ENCODE measurements at places on chromosomes 4 and X. TPM values are rescaled to one million over a fixed set of nuclear protein-coding genes. Genes with fewer than 3 reads are reported as not detected.

Gene ZCCHC18
- 0.64 TPM for total RNA-seq

DNA sequence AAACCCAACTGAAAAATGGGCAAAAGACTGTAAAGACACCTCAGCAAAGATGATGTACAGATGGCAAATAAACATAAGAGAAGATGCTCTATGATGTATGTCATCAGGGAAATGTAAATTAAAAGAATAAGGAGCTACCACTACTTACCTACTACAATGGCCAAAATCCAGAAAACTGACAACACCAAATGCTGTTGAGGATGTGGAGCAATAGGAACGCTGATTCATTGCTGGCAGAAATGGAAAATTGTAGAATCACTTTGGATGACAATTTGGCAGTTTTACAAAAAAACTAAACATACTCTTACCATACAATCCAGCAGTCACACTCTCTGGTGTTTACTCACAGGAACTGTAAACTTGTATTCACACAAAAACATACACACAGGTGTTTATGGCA, 222.3 kb upstream of the LDB2 start:
- DNase-seq, result no peak

- no peak for DNase-seq
These were observed 15.5 kb downstream of the FRMPD4 start for GRCh38 chrX:12153741-12154140.

Gene SYTL5
- 0.46 TPM for total RNA-seq

Gene GLRA2
- not detected for total RNA-seq

Gene EMCN
- total RNA-seq, result not detected

DNA sequence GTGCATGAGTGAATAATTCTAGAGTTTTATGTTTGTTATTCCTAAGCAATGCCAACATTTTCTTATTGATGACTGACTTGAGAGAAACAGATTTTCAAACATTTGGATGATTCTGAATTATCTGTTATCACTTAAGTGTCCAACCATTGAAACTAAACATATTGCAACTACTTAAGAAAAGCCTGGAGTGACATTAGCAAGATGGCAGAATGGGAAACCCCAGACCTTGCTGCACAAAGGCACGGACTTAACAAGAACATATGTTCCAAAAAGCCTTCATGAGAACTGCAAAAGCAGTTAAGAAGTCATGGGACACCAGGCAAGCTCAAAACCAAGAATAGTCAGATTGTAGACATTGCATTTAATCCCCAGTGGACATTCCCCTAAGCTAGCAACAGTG, 215.1 kb downstream of the DCHS2 start:
- DNase-seq, result no peak

DNA sequence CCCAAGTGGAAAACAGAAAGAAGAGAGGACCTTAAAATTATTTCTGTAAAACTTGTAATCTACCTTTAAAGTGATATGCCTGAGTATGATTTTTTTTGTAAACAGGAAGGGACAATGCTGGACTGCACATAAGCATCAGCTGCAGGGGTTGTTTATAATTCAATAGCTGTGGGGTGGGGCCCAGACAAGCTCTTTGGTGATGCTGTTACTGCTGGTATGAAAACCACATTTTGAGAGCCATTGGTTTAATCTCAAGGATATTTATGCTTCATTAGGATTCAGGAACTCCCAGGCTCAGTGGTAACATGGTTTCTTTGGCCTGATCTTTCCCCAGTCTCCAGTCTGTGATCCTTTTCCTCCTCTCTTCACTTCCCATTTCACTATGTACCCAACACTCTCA, 34.3 kb upstream of the GRPR start:
- no peak for DNase-seq

- DNase-seq, result no peak
These were observed 10.7 kb downstream of the TEC start for GRCh38 chr4:48258845-48259397.

GRCh38 chr4:25993395-25994185, 79.6 kb downstream of the SMIM20 start:
- peak; percentile 83 for DNase-seq

- DNase-seq, result no peak
These were observed 362.1 kb downstream of the UNC5C start for GRCh38 chr4:95186666-95187065.

Gene XAGE2
- not detected for total RNA-seq

DNA sequence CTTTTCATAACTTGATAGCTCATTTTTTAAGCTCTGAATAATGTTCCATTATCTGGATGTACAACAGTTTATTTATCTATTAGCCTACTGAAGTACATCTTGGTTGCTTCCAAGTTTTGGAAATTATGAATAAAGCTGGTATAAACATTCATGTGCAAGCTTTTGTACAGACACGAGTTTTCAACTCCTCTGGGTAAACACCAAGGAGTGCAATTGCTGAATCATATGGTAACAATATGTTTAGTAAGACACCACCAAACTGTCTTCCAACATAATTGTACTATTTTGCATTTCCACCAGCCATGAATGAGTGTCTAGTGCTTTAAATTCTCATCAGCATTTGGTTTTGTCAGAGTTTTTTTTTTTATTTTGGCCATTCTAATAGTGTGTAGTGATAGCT, 266.7 kb upstream of the ATOH1 start:
- DNase-seq, result no peak

- no peak for DNase-seq
These were observed 92.3 kb upstream of the LCORL start for GRCh38 chr4:18113710-18114331.

DNA sequence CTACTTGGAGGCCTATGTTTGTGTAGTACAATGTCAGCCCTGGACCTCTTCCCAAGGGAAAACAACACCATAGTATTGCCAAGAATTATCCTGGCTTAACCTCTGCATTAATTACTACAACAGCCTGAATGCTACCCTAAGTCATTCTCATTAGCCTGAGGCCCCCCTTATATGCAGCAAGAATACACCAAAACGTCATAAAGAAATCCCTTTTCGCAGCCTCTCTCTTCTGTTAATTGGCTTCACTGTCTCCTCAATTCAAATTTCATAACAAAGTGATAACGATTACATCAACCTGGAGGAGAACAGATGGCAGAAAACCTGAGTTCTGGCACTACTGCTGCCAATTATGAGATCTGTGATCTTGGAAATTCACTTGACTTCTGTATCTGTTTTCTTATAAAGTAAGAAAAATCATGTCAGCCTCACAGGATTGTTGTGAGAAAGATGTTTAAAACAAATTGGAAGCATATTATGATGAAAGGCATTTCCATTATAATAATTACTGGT, 1663.1 kb downstream of the STIM2 start:
- DNase-seq, result no peak

DNA sequence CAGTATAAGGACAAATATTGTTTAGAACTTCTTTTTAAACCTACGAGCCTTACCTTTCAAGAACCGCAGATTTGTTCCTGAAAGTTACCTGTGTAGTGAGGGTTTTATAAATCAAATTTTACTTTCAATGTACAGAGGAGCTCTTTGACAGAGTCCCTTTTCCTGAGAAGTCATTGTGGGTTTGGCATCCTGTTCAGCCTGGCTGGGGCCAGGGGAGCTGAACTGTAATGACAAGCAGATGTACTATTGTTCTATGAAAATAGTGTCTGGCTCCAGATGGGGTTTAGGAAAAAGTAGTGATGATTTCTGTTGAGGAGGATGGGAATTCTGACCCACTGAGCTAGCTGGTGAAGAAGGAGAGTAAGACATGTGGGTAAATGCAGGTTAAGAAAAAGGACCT, 196.2 kb upstream of the PGRMC2 start:
- DNase-seq, result no peak

- no peak for DNase-seq
These were observed 137.4 kb downstream of the CEP135 start for GRCh38 chr4:56086073-56086541.

Gene TMPRSS11F
- not detected for total RNA-seq

Gene NOX1
- total RNA-seq, result not detected

DNA sequence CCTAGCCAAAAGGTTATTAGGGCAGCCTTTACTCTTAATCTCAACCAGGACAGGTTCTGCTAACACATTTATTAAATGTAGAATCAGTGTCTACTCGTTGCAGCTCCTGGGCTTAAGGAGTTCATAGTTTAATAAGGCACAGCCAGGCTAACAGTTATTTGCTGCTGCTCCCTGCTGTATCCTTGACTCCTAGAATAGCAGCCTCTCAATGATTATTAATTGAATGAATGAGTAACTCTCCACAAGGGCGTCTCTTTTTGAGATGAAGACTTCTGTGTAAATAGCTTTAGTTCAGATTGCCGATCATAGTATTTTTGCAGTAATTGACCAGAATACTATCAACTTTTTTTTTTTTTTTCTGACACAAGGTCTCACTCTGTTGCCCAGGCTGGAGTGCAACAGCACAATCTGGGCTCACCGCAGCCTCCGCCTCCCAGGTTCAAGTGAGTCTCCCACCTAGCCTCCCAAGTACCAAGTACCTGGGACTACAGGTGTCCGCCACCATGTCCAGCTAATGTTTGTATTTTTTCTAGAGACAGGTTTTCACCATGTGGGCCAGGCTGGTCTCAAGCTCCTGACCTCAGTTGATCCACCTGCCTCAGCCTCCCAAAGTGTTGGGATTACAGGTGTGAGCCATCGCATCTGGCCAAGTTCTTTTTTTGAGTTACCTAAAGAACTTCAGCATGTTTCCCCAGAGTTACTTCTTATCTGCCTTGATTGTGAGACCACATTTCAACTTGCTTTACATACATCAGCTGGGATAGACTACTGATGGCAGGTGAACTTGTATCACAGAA, 2.9 kb downstream of the UGDH start:
- DNase-seq, result no peak

DNA sequence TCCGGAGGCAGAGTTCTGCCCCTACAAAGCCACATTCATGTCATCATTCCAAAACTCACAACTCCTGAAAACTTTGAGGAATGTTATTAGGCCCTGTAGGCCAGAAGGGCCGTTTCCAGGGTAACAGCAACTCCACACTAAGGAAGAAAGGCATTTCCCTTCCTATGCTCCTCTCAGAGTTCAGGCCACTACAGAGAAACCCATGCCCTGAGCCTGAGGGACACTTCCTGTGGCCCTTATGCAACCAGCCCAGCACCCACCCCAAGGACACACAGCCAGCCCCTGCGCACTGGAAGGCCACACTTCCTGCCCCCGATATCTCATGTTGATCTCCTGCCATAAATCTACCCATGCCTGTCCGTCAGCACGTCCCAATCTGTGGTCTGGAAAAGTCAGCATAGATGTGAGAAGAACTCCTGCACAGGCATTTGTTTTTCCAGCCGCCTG, 289.3 kb downstream of the BCOR start:
- peak; percentile 69 for DNase-seq

GRCh38 chrX:67436867-67437266, 107.0 kb upstream of the AR start:
- no peak for DNase-seq

Gene ARR3
- not detected for total RNA-seq

DNA sequence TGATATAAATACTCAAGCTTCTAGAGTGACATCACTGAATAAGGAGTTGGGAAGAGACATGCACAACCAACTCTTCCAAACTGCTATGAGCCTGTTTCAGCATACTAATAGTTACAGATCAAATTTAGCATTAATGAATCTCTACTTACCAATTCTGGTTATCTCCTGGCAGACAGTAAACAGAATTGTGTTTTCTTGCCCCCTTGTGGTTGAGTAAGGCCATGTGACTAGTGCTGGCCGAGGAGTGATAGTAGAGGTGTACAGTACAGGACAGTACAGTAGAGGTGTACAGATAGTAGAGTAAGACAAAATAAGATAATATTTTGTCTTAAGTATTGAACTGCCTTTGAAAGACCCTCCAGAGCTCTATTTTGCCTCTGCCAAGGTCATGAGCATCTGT, 681.4 kb downstream of the GABRG1 start:
- no peak for DNase-seq

Gene DMP1
- total RNA-seq, result not detected

GRCh38 chr4:94032754-94033153, 174.9 kb upstream of the SMARCAD1 start:
- peak; percentile 5 for DNase-seq

DNA sequence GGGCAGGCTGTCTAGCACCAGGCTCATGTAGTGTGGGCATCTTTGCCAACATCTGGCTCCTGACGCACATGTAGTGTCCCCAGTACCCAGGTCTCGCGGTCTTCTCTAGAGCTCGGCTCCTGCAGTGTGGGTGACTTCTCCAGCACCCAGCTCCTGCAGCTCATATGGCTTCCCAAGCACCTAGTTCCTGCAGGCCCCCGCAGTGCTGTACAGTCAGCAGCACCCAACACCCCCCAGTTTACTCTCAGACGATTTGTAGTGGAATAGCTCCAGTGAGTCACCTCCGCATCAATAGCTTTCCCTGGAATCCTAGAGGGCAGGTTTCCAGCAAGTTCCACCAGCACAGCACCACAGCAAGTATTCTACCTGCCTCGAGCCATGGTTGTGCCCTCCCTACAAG, 30.9 kb downstream of the ZNF41 start:
- DNase-seq, result no peak

Gene ADH1C
- not detected for total RNA-seq

Gene NAA11
- total RNA-seq, result not detected

GRCh38 chr4:151678048-151678872, 82.5 kb downstream of the GATB start:
- DNase-seq, result no peak

DNA sequence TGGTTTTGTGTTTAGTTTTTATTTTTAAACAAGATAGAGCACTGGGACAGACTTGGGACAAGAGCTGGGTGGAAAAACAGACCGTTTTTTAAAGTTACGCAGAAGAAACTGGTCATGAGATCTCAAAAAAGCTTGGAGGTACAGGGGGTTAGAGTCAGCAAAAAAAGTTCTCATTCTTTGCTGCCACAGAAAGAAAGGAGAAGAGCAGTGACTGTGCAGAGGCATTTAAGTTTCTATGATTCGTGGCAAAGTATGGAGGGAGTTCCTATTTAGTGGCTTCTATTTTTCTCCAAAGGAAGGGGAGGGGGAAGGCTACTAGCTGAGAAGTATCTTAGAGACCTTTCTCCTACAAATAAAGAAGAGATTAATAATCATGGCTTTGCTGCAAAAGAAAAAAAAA, 68.3 kb downstream of the MANBA start:
- no peak for DNase-seq

- peak; percentile 68 for DNase-seq
These were observed 181.7 kb upstream of the TBC1D9 start for GRCh38 chr4:140937866-140938265.
